ENCODE measurements at places on chromosomes 1 and 21.

- no peak for DNase-seq
These were observed 11.7 kb upstream of the PTP4A2 start for GRCh38 chr1:31949862-31950261.

GRCh38 chr1:218742467-218743262, 397.5 kb downstream of the TGFB2 start:
- DNase-seq: no peak

- no peak for DNase-seq
These were observed 21.4 kb upstream of the CLCA1 start for GRCh38 chr1:86447198-86447790.

DNA sequence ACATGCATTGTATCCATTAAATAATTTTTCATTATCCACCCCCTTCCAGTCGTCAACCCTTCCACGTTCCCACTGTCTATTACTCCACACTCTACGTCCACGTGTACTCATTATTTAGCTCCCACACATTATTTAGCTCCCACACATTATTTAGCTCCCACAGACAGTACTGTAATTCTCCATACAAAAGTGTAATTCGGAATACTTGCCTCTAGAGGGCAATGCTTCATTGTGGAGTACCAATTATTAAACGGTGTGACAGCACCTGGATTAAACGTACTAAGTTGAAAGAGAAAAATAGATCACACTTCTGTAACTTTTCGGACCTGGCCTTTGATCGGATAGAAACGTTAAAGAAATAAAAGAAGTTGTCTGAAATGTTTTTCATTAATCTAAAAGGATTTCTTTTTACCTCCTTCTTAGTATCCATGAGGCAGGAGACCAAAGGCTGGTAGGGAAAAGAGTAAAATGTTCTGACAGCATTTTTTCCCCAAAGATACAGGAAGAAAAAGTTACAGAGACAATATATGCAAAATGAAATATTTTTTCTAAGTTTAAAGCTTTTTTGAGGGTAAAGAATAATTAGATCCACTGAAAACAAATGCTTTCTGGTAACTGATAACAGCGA, 99.2 kb downstream of the LHX8 start:
- no peak for DNase-seq

DNA sequence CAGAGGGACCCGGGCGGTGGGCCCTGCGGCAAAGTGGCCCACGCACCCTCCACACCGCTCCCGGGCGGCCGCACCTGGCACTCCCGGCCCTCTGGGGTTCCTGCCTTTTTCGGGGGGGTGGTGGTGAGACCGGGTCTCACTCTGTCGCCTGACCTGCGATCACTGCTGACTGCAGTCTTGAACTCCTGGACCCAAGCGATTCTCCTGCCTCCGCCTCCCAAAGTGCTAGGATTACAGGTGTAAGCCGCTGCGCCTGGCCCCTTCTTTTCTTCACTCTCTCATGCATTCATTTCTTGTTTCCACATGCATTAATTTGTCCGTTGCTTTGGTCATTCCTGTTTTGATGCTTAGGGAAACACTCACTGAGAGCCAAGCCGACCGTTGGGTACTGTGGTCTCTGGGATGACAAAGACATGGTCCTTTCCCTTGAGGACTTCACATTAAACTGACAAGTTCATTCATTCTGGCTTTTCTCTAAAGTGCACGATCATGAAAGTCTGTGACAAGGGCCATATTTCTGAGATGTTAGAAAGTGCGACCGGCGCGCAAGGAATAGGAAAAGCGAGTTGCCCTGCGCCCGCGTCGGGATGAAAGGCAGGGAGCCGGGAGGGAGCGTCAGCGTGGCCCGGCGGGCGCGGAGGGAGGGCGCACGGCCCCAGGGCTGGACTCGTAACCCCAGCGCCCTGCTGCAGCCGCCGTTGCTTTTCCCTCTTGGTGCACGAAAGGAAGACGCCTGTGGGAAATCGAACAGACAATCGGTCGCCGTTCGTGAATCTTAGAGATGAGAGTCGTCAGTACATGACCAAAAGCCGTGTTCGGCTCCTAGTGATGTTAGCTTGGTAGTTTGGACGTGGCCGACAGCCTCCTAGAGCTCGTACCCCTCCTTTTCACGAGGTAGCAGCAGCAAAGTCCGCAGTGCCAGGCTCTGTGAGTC, 1.0 kb upstream of the MCOLN2 start:
- DNase-seq: no peak

DNA sequence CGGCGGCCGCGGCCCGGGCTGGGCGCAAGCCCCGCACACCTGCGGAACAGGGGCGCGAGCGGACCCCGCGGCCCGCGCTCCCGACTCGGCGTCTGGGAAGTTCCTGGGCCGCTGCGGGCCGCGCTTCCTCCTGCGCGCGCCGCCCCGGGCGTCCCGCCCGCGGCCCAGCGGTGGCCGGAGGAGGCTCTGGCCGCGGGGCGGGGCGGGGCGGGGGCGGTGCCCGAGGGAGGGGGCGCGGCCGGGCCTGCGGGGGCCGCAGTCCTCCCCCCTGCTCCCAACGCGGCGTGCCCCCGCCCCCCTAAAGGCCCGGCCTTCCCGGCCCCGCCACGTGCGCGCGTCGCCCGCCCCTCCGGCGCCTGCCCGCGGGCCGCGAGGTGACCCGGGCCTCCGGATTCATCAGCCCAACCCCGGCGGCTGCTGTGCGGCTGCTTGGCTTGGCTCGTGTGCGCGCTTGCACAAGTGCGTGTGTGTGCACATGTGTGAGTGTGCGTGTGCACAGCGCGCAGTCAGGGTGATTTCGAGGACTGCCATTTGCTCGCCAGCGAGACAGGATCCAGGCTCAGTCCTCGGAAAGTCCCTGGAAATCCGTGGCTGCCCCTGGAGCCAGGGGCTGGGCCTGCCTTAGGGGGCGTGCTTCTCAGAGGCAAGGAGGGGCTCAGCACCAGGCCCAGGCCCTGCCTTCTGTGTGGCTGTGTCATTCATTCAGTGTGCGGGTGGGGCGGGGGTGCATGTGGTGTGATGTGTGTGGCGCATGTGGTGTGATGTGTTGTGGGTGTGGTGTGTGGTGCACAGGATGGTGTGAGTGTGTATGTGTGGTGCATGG, at the start of gene C2CD2:
C2CD2 (minus strand) TSS at position 188 of the 823 bp plus-strand sequence. CDS start 370 bp downstream, outside the sequence.
- no peak for DNase-seq

All from stimulated activated effector memory CD8-positive, alpha-beta T cell treated with anti-CD3 and anti-CD28 coated beads, Interleukin-12 subunit alpha, Interleukin-12 subunit beta, amount 100 ng/mL, for 72 hours (primary cell).